ENCODE measurements at places on chromosomes 2 and 18.

DNA sequence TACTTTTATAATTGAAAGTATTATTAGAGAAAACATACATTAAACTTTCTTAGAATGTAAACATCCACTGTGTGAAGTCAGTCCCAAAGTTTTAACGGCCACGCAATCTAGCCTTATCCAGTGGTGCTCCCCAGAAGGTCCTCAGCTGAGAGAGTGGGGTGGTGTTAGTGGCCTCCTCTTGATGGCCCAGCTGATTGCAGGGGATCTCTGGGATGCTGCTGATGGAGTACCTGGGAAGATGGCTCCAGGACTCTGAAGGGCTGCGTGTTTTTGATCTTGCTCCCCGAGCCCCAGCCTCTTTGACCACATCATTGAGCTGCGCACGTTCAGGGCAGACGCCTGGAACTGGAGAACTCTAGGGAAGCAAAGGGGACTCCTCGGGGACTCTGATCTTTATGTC lies 181.4 kb downstream of the FAM210A start:
- DNase-seq: no peak

DNA sequence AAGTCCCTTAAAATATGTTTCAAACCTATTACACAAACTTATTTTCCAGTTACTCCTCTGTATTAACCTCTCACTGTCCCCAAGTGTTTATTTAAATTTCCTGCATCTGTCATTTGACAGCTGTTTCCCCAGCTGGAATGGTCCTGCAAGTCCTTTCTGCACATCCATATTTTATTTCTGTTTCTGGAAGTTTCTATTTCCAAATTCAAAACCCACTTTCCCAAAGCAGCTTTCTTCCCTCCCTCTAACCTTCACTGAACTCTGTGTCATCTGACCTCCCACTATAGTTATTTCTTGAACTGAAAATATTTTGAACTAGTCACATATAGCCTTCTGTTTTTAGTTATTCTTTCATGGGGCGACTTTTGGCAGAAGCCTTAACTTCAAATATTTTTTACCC lies 459.4 kb upstream of the MC4R start:
- no peak for DNase-seq

GRCh38 chr2:68385220-68385906 lies 20.3 kb downstream of the PLEK start:
- DNase-seq: no peak

DNA sequence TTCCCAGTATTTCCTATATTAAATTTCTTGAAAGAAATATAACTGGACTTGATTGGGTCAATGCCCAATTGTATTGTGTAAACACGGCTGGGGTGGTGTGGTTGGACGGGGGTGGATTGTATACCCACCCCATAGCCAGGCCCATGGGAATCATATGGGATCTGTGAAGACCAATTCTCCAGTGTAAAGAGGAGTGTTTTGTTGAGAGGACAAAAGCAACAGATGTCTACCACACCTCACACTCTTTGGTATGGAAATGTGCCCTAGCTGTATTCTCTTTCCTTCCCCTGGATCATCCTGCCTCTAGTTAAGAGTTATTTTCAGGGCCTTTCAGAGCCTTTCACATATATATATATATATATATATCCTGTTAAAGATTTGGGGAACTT lies 57.5 kb upstream of the TGIF1 start:
- DNase-seq: no peak

GRCh38 chr2:167783261-167784083 lies 463.9 kb downstream of the STK39 start:
- DNase-seq: no peak

DNA sequence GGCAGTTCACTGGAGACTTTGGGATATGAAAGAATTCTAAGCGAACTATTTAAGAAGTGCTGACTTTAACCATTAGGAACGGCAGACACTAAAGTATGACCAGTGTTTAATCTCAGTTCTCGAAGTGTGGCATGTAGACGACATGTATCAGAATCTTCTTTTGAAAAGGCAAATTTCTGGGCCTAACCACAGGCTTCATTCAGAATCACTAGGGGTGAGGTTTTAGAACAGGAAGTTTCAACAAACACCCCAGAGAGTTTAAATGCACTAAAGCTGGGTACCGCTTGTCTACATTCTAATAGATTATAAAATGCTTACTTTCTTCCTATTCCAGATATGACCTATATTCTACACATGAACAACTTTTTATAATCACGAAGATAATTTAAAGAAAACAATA lies 180.3 kb downstream of the ANKRD44 start:
- no peak for DNase-seq

DNA sequence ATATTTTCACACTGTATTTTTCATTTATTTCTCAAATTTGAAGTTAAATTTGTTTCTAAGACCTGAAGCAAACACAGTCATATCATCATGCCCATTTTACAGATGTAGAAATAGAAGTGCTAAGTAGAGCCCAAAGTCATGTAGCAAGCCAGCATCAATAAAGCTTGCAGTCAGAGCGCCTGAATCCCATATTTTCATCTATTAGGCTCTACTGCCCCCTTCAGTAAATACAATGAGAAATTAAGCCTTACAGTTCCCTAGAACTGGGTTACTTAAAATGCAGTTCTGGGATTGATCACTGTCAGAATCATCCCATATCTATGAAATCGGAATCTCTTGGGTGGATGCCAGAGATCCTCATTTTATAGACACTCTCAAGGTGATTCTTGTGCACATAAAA lies 419.9 kb downstream of the TGIF1 start:
- peak; percentile 44 for DNase-seq

DNA sequence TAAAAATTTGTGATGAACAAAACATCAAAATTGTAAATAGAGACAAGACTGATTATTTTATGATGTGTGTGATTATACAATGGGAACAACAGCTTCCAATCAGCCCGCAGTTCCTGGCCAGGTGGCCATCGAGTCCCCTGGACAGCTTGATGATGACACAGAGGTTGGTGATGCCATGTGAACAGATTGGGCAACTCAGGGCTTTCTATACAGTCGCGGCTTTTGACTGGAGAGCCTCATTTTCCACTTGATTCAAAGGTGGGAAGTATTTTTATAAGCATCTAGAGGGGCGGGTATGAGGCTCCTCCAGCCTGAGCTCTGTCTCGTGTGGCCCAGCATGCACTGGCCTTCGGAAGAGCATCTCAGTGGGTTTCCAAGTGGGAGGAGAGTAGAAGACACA lies 14.9 kb upstream of the HPCAL1 start:
- DNase-seq: no peak

- DNase-seq: no peak
These were observed 44.8 kb downstream of the MARCHF4 start for GRCh38 chr2:216327447-216327935.

GRCh38 chr18:79275992-79276391 lies 119.7 kb upstream of the NFATC1 start:
- no peak for DNase-seq

GRCh38 chr2:205047273-205047839 lies 502.1 kb downstream of the PARD3B start:
- DNase-seq: peak; percentile 75

DNA sequence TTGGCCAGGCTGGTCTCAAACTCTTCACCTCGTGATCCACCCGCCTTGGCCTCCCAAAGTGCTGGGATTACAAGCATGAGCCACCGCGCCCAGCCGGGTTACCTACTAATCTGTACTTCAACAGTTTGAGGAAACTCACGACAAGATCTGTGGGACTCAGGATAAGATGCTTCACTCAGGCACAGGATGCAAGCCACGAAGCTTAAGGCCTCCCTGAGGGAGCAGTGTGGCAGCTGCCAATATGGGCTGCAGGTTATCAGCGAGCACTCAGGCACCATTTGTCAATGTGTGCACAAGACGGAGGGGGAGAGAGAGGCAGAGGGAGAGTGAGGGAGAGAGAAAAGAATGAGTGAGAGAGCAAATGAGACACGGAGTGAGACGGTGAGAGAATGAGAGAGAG lies 173.6 kb upstream of the RAB6C start:
- DNase-seq: no peak
